ENCODE measurements at places on chromosomes 12 and 14. TPM values are rescaled to one million over a fixed set of nuclear protein-coding genes. Genes with fewer than 3 reads are reported as not detected.

GRCh38 chr14:55103971-55104954 lies 24.8 kb upstream of the LGALS3 start:
- H3K4me1 ChIP-seq = peaks cover 72% of the 10 kb centered on the region
- H3K27me3 ChIP-seq = no peaks in the 10 kb centered on the region
- no peak for DNase-seq

GRCh38 chr12:40222247-40222646 lies 2.5 kb upstream of the LRRK2 start:
- no peaks in the 10 kb centered on the region for H3K36me3 ChIP-seq
- H3K4me3 ChIP-seq = no peak overlapping the region
- no peak overlapping the region for H3K27ac ChIP-seq
- no peaks in the 10 kb centered on the region for H3K27me3 ChIP-seq
- no peaks in the 10 kb centered on the region for H3K4me1 ChIP-seq

DNA sequence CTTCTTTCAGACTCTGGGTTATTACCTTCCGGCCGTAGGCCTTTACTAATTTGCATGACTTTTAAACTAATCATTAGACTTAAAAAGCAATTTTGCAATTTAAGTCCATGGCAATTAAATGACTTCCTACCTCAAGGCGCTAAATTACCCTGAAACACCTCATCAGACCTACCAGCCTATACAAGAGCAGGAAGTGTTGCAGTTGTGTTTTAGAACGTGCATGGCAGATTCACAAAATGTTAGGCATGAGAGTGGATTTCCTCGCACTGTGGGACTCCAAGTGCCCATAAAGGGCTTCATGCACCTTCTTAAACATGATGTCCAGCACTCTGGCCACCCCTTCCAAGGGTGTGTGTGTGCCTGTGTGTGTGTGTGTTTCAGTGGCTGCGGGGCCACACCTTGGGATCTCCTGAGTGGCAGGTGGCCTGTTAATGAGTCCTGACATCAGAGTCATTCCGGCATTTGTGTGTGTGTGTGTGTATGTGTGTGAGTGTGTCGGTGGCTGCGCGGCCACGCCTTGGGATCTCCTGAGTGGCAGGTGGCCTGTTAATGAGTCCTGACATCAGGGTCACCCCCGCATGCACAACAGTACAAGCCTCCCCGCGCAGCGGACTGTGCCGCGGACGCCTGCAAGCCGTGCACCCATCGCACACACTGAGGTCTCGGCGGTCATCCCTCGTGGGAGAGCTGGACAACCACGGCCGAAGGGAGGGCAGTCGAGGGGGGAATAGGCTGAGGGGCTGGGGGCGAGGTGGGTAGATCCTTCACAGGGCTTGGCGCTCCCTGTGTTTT lies 900 bp downstream of the C2CD5 start:
- peak overlapping the region; percentile 86 for H3K27ac ChIP-seq
- no peaks in the 10 kb centered on the region for H3K27me3 ChIP-seq
- no peak for DNase-seq
- H3K36me3 ChIP-seq = no peaks in the 10 kb centered on the region
- peak overlapping the region; percentile 93 for H3K4me3 ChIP-seq
- H3K4me1 ChIP-seq = peaks cover 15% of the 10 kb centered on the region

PLA2G1B gene
- 2.0 TPM for total RNA-seq

GRCh38 chr12:49897276-49897675 lies 6.4 kb downstream of the FAIM2 start:
- no peak overlapping the region for H3K27ac ChIP-seq
- H3K36me3 ChIP-seq = no peaks in the 10 kb centered on the region
- DNase-seq = no peak
- H3K27me3 ChIP-seq = peaks cover 5% of the 10 kb centered on the region

DNA sequence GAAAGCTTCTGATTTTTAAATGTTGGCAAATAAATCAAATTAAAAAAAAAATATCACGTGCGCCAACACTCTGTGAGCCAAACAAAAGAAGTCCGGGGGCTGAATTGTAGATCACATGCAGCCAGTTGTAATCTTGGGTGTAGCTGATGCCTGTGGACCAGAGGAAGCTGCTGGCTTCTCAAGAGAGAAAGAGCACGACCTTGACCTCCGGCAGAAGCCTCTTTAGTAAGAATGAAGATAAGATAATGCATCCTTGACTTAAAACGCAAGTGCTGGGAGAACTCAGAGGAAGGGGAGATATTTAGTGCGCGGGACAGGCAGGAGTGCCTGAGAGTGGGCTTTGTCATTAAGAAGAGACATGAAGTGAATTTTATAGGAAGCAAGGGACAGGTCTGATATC lies 162.8 kb upstream of the TBX3 start:
- H3K4me1 ChIP-seq = no peaks in the 10 kb centered on the region
- H3K4me3 ChIP-seq = no peak overlapping the region
- no peak for DNase-seq
- no peaks in the 10 kb centered on the region for H3K27me3 ChIP-seq
- no peaks in the 10 kb centered on the region for H3K36me3 ChIP-seq

GRCh38 chr12:125696054-125696453 lies 630.8 kb downstream of the AACS start:
- H3K27me3 ChIP-seq = no peaks in the 10 kb centered on the region
- no peak overlapping the region for H3K27ac ChIP-seq
- DNase-seq = no peak
- no peaks in the 10 kb centered on the region for H3K36me3 ChIP-seq
- no peaks in the 10 kb centered on the region for H3K4me1 ChIP-seq

ERP27 gene
- total RNA-seq = 0.39 TPM

DNA sequence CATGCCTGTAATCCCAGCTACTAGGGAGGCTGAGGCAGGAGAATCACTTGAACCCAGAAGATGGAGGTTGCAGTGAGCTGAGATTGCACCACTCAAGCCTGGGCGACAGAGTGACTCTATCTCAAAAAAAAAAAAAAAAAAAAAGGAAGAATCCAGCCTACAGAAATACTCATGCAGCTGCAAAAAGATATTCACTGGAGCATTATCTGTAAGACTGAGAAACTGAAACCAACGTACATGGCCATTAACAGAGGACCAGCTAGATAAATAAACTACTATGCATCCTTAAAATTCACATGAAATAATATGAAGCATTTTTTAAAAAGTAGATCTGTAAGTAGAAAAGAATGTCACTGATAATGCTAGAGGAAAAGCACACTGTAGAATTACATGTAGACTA lies 3.5 kb downstream of the SLC7A7 start:
- H3K36me3 ChIP-seq = no peaks in the 10 kb centered on the region
- no peaks in the 10 kb centered on the region for H3K27me3 ChIP-seq
- peaks cover 11% of the 10 kb centered on the region for H3K4me1 ChIP-seq
- no peak overlapping the region for H3K4me3 ChIP-seq
- DNase-seq = no peak
